Vagina (tissue), 2 donors: ENCODE measurements at places on chromosomes 1 and 21. TPM values are rescaled to one million over a fixed set of nuclear protein-coding genes. Genes with fewer than 3 reads are reported as not detected.

DNA sequence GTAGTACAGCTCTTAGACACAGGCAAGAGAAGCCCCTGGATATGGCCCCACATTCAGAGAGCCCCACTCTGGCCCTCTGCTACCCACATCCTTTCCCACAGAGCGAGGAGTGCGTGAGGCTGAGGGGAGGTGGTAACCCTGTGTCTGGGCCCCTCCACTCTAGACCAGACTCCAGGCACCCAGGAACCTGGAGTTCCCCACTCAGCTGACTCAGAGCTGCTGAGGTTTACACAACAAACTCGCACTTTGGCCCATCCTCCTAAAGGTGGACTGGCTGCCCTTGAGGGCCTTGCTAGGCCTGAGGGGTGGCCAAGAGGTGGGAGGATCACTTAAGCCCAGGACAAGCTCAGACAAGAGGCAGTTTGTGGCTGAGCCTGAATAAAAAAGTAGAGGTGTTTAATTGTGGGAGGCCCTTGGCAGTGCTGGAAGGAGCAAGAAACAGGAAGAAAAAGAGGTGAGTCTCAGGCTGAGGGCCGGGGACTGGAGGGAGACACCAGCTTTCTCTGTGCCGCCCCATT lies 10.7 kb downstream of the MR1 start:
- no peak overlapping the region for H3K4me3 ChIP-seq
- no peak for DNase-seq
- H3K36me3 ChIP-seq = no peaks in the 10 kb centered on the region

- no peak overlapping the region for H3K27ac ChIP-seq
- DNase-seq = no peak
- H3K36me3 ChIP-seq = no peaks in the 10 kb centered on the region
- no peak overlapping the region for H3K4me3 ChIP-seq
- H3K27me3 ChIP-seq = no peaks in the 10 kb centered on the region
These were observed 43.7 kb upstream of the MTR start for GRCh38 chr1:236751385-236751784.

The SYT6 gene
- not detected for total RNA-seq

- no peak for DNase-seq
- H3K4me3 ChIP-seq = no peak overlapping the region
- H3K36me3 ChIP-seq = peaks cover 65% of the 10 kb centered on the region
- no peaks in the 10 kb centered on the region for H3K27me3 ChIP-seq
- no peak overlapping the region for H3K27ac ChIP-seq
These were observed 132.3 kb upstream of the BMP8A start for GRCh38 chr1:39359028-39359570.

DNA sequence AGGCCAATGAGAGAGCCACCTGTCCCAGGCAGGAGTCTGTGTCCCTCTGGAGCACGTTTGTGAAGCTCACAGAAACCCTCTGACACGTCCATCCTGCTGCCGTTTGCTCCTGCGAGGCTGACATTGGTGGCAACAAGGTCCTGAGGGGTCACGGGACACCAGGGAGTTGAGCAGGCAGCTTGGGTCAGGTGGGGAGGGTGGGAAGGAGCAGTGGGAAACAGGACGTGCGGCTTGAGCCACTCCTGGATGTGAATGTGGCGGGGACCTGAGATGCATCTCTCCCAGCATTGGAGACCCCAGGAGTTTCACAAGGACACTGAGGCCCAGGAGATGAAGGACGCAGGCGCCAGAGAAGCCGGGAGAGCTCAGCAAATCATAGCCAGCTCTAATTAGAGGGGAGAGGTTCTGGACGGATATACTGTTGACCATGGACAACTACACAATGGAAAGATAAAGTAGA lies 149.0 kb downstream of the PEX14 start:
- no peaks in the 10 kb centered on the region for H3K4me1 ChIP-seq
- peaks cover 10% of the 10 kb centered on the region for H3K36me3 ChIP-seq
- DNase-seq = no peak
- H3K4me3 ChIP-seq = no peak overlapping the region

GRCh38 chr1:53637511-53638359 lies 101.2 kb downstream of the GLIS1 start:
- peaks cover 6% of the 10 kb centered on the region for H3K4me1 ChIP-seq
- H3K4me3 ChIP-seq = no peak overlapping the region
- H3K27me3 ChIP-seq = no peaks in the 10 kb centered on the region
- peak; percentile 58 for DNase-seq
- no peaks in the 10 kb centered on the region for H3K36me3 ChIP-seq
- no peak overlapping the region for H3K27ac ChIP-seq

- H3K27ac ChIP-seq = peak overlapping the region; percentile 47
- H3K4me1 ChIP-seq = peaks cover 25% of the 10 kb centered on the region
- peak; percentile 77 for DNase-seq
- H3K4me3 ChIP-seq = peak overlapping the region; percentile 20
These were observed 6.5 kb downstream of the KRTCAP2 start for GRCh38 chr1:155166471-155167165.

DNA sequence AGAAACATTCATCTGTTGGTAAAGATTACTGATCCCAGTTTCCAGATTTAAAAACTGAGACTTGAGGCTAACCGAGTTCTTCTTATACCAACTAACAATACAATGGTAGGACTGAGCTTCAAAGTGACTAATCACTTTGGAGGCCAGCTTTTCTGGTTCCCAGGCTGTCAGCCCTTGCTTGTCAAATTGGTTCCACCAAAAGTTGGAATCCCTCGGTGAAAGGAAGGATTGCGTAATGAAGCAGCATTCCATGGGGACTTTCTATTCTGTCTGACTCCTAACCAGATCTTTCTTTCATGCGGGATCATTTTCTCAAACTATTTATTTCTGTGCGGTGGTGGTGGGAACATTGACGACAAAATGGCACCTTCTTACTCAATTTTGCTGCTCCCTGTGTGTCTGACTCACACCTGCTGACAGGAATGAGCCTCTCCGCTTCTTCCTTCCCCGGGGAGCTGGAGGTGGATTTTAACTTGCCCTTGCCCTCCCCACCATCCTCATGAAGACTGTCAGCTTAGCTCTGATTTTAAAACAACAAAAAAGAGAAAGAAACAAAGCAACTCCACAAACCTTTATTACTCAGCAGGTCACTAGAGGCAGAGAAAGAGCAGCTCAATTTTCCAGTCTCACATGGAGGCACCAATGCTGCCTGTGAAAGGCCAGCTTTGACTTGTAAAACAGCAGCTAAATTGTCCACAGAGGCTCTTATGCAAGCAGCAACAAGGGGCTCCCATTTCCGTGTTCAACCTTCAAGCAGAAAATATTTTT lies 32.9 kb upstream of the RASAL2 start:
- no peak overlapping the region for H3K4me3 ChIP-seq
- H3K4me1 ChIP-seq = peaks cover 54% of the 10 kb centered on the region
- DNase-seq = no peak
- H3K27me3 ChIP-seq = no peaks in the 10 kb centered on the region

- H3K4me1 ChIP-seq = no peaks in the 10 kb centered on the region
- no peak overlapping the region for H3K27ac ChIP-seq
- H3K36me3 ChIP-seq = no peaks in the 10 kb centered on the region
- DNase-seq = peak; percentile 60
- H3K4me3 ChIP-seq = no peak overlapping the region
These were observed 23.2 kb upstream of the MX1 start for GRCh38 chr21:41402796-41403195.

The NKAIN1 gene
- total RNA-seq = not detected

DNA sequence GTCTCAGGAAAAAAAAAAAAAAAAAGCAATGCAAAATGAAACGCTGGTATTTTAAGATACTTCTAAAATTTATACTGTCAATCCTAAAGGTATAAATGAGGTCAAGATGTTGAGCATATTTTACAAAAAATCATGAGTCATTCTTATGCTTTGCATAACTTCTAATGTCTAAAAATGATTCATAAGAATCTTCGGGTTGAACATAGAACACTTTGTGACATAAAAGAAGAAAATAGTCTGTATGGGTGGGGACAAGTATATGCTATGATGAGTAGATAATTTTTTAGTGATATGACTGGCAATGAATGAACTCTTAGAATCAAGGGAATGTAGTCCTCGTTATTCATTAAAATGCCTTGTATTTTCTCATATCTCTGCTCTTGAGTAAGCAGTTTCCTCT lies 416.9 kb upstream of the USP24 start:
- peaks cover 24% of the 10 kb centered on the region for H3K4me1 ChIP-seq
- H3K27me3 ChIP-seq = no peaks in the 10 kb centered on the region
- no peak overlapping the region for H3K4me3 ChIP-seq
- DNase-seq = no peak
- no peaks in the 10 kb centered on the region for H3K36me3 ChIP-seq
- H3K27ac ChIP-seq = peak overlapping the region; percentile 30

The SYT14 gene
- 0.49 TPM for total RNA-seq

DNA sequence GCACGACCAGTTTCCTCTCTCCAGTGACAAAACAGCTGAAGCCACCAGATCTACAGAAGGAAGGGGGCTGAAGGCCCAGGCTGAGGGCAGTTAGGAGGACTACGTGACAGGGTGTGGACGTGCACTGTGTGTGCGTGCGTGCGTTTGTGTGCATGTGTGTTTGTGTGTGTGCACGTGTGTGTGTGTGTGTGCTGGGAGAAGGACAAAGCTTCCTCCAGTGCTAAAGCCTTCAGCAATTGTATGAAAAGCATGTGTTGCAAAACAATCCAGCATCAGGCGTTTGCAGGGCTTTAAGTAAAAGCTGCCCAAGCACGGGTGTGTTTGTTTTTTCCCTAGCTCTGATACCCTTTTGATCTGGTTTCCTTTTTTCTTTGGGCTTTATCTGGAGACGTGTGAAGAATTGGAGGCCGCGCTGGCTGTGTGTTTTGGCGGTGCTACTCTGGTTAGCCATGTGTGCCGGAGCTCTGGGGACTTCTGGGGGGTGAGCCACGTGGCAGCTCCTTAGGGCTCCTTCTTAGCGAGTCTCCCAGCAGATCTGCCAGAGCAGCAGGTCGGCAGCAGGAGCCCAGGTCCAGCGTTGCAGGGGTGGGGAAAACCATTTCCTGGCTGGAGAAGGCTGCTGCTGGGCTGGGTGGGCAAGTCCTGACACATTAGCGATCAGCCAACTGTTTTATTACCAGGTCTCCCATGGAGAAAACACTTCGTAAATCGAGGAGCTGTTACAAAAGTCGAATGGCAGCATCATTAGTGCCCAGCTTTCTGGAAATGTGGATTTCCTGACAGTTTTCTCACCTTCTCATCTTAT lies 73.4 kb downstream of the UCK2 start:
- peaks cover 51% of the 10 kb centered on the region for H3K4me1 ChIP-seq
- H3K4me3 ChIP-seq = no peak overlapping the region
- DNase-seq = no peak
- no peak overlapping the region for H3K27ac ChIP-seq

- H3K4me3 ChIP-seq = no peak overlapping the region
- DNase-seq = no peak
- H3K36me3 ChIP-seq = no peaks in the 10 kb centered on the region
- H3K27me3 ChIP-seq = no peaks in the 10 kb centered on the region
These were observed 2.4 kb upstream of the USP33 start for GRCh38 chr1:77762072-77762476.

GRCh38 chr1:208533746-208534598 lies 289.8 kb upstream of the PLXNA2 start:
- DNase-seq = no peak
- H3K4me3 ChIP-seq = no peak overlapping the region

GRCh38 chr1:193105821-193106177 lies 585 bp upstream of the GLRX2 start:
- peak overlapping the region; percentile 79 for H3K27ac ChIP-seq
- peak overlapping the region; percentile 70 for H3K4me3 ChIP-seq
- no peaks in the 10 kb centered on the region for H3K36me3 ChIP-seq
- peaks cover 19% of the 10 kb centered on the region for H3K4me1 ChIP-seq

- H3K4me3 ChIP-seq = no peak overlapping the region
- H3K4me1 ChIP-seq = no peaks in the 10 kb centered on the region
- DNase-seq = no peak
- H3K27ac ChIP-seq = no peak overlapping the region
These were observed 28.1 kb downstream of the RCOR3 start for GRCh38 chr1:211287218-211287617.

GRCh38 chr1:19758227-19758830 lies 41.4 kb downstream of the TMCO4 start:
- no peaks in the 10 kb centered on the region for H3K4me1 ChIP-seq
- H3K27ac ChIP-seq = no peak overlapping the region
- no peaks in the 10 kb centered on the region for H3K27me3 ChIP-seq
- H3K36me3 ChIP-seq = no peaks in the 10 kb centered on the region

DNA sequence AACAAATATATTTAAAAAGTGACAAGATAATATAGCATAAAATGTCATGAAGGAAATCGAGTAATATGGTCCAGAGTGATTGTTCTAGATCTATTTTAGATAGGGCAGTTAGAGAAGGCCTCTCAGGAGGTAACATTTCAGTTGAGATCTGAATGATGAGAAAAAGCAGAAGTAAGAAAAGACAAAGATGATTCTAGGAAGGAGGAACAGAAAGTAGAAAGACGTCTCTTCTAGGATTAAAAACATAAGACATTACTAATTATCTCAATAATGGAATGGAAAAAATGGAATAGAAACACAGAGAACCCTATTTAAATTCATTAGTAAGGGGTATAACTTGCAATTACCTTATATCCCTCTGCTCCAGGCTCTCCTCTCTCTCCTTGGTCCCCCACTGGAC lies 130.0 kb upstream of the ZNHIT6 start:
- no peak overlapping the region for H3K27ac ChIP-seq
- no peaks in the 10 kb centered on the region for H3K4me1 ChIP-seq
- no peaks in the 10 kb centered on the region for H3K36me3 ChIP-seq
- DNase-seq = no peak

DNA sequence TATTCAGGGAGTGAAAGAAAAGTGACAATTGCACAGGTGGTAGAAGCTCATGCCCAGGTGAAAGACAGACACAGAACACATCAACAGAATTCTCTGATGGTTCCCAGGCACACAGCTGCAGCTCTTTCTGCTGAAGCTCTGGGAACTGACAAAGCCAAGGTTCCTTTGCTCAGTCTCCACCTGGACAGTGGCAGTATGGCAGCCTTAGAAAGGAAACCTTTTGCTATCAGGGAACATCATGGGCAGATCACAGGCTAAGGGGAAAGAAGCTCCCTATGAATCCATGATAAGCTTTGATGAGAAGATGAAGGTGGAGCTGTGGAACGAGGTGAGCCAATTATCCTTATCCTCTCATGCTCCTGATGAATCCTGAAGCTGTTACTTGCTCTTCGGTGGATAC lies 1.2 kb downstream of the SPRR2B start:
- H3K27ac ChIP-seq = no peak overlapping the region
- no peaks in the 10 kb centered on the region for H3K27me3 ChIP-seq
- H3K4me1 ChIP-seq = no peaks in the 10 kb centered on the region

The CADM3 gene
- total RNA-seq = 23.8 TPM

- peak overlapping the region; percentile 44 for H3K27ac ChIP-seq
- no peaks in the 10 kb centered on the region for H3K27me3 ChIP-seq
- no peaks in the 10 kb centered on the region for H3K36me3 ChIP-seq
- H3K4me3 ChIP-seq = no peak overlapping the region
- H3K4me1 ChIP-seq = peaks cover 18% of the 10 kb centered on the region
These were observed 22.6 kb downstream of the TNNT2 start for GRCh38 chr1:201354901-201355295.
